ENCODE measurements at places on chromosomes 7 and 10.

DNA sequence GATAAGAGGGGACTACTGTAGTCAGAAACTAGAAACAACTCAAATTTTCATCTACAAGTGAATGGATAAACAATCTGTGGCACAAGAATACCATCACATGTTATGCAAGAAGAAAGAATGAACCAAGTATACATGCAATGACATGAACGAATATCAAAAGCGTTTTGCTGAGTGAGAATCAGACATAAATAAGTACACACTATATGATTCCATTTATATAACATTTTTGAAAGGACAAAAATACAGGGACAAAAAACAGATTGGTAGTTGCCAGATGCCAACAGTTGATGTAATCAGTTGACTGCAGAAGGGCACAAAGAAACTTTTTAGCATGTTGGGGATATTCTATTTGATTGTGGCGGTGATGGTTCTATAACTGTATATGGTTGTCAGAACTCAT, 33.6 kb downstream of the CTNNA3 start:
- no peak for DNase-seq

GRCh38 chr10:79435271-79436065, 10.0 kb downstream of the ZCCHC24 start:
- DNase-seq = no peak

DNA sequence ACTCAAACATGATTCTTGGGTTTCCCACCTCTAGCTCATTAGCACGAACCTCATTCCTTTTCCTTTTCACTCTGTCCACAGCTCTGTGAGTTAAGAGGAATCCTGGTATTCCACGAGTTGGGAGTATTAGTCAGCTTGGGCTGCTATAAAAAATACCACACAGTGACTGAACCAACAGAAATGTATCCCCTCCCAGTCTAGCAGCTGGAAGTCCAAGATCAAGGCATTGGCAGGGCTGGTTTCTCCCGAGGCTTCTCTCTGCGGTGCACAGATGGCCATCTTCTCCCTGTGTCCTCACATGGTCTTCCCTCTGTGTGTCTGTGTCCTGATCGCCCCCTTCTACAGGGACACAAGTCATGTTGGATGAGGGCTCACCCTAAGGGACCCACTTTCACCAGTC, 261.6 kb downstream of the TNS3 start:
- DNase-seq = no peak

DNA sequence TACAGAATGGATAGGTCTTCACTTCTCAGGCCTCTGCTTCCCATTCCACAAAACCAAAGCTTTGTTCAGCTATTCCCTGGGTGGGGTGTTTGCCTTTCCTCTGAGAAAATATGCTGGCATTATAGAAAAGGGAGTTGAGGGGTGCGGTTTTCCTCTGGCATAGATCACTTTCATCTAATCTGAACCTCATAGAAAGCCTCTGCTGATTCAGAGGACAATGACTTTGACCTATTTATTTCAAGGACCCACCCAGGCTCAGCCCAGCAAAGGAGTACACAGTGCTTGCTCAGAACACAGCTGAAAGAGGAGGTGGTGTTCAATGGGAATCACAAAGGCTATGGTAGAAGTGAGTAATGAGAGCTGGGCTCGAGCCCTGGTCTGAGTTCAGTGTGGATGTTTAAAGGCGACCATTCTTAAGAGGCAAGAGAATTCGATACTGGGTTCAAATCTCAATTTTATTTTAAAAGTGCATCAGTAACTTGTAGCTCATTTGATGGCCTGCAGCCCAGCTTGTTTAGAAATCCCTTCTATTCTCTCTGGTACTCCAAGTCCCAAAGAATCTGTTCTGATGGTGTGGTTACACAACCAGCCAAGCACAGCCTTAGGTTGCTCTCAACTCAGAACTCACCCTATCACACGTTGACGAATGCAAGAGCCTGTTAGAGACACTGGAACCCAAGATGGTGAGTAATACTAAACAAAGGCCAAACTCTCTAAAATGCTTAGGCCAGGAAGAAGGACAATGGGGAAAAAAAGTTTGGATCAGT, 1012.8 kb downstream of the LRMDA start:
- DNase-seq = peak; percentile 42

GRCh38 chr7:30937416-30937815, 25.8 kb downstream of the AQP1 start:
- no peak for DNase-seq

GRCh38 chr10:53255661-53256205, 483.1 kb upstream of the MBL2 start:
- no peak for DNase-seq

DNA sequence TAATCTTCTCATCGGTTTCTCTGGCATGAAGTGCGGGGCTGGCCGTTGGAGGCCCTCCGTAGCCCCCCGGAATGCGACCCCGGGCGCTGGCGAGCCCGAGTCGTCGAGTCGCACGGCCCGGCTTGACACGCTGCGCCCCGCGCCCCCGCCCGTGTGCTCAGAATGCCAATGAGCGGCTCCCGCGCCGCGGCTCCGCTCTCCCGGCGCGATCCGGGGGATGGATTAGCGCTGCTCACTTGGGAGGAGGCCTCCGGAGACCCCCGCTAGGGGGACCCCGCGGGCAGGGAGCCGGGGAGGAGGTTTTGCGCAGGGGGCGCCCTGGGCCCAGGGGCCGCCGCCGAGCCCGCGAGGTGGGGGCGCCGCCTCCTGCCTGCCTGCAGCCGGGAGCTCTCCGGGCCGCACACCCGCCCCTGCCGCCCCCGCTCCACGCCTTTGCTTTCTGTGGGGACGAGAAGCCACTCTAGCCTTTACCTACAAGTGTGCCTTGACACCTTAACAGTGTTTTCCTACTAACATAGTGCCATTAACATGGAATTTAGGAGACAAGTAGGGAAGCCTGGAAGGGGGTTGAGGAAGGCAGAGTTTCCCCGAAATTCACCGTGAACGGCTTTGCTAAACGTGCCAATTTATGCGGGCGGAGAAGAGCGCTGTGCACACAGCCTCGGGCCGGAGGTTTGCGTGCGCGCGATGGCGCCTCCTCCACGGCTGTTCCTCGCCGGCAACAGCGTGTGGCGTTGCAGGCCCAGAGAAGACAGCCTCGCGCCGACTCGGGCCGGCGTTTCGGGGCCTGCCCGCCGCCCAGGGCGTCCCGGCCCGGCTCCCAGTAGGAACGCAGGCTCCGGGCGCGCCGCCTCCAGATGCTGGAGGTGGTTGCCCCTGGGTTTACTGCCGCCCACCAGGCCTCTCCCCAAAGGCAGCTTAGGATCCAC, 7.1 kb downstream of the SHH start:
- DNase-seq = peak; percentile 23

DNA sequence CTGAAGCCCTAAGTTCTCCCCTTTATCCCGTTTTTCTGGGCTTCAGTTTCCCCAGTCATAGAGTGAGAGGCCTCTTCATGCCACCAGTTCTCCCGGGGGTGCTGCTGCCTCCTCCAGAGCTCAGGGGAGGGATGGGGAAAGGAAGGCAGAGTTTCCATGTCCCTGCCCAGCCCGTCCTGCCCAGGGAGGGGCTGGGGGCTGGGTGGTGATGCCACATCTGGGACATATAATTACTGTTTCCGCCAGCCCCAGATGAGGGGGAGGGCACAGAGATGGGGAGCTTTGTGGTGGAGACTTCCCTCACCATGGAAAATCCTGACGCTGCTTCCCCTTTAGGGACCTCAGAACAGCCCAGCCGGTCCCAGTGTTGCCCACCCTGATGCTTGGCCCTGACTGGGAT, 4.1 kb downstream of the AQP1 start:
- no peak for DNase-seq

GRCh38 chr10:125886914-125887512, 5.9 kb upstream of the DHX32 start:
- no peak for DNase-seq

GRCh38 chr10:1063232-1063865, 7.2 kb downstream of the WDR37 start:
- no peak for DNase-seq

GRCh38 chr10:79562135-79562756, 2.0 kb upstream of the SFTPA2 start:
- peak; percentile 35 for DNase-seq

DNA sequence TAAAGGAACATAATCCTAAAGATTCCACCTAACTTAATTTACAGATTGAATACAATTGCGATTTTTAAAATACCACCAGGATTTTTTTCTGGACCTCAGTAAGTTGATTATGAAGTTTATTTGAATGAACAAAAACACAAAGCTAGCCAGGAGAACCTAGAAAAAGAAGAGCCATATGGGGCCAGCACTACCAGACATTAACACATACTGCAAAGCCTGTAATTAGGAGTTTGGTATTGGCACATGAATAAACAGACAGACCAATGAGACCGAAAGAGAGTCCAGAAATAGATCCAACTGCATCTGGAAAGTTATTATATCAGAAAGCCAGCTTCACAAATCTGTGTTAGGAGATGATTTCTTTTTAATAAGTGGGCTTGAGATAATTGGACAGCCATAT, 105.5 kb upstream of the CHST15 start:
- DNase-seq = no peak

GRCh38 chr7:97439637-97440214, 292.2 kb upstream of the TAC1 start:
- DNase-seq = no peak

DNA sequence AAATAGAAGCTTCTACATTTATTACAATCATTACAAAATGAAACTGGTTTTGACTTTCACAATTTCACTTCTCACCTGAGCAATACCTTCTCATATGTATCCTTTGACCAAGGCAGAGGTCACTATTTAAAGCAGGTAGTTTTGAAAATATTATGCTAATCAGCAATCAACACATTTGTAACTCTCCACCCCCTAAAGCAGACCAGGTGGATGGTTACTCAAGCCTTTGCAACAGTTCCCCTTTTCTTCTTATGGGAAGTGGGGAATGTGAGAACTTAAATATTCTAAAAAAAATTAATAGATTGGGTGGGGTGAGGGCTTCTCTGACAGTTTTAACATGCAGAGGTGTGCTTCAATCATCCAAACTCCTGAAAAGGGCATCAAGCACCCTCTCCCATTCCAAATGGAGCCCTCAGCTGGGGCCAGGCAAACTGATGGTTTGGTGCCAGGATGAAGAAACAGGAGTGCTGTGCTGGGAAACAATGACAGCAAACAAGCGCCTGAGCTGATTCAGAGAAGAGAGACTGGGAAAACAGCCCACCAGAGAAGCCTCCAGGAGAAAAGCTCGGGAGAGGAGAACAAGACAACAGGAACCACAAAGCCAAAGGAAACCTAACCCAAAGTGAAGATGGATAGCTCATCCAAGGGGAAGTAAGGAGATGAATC, 17.1 kb downstream of the RAPGEF5 start:
- no peak for DNase-seq

GRCh38 chr10:49183596-49184542, 4.3 kb downstream of the TMEM273 start:
- no peak for DNase-seq

- no peak for DNase-seq
Observed at GRCh38 chr10:63646491-63646890, 125.3 kb downstream of the REEP3 start.

- DNase-seq = no peak
Observed at GRCh38 chr10:85152496-85152895, 824.1 kb downstream of the CCSER2 start.

GRCh38 chr10:27366769-27367168, 126.2 kb upstream of the ACBD5 start:
- no peak for DNase-seq

DNA sequence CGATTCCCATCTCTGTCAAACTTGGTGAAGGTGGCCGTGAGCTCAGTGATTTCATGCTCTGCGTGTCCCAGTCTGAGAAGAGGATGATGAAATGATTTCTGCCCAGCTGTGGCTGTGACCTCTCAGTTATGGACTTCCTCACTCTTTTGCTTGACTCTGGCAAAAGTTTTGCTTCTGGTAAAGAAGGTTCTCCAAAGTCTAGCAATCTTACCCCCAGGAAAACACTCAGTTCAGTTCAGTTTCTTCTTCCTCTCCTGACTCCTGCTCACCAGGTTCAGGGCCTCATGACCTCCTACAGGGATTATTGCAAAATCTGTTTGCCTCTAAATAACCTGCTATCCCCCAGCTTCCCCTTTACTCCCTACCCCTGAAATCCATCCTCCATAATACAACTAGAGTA, 4.9 kb upstream of the BLOC1S2 start:
- no peak for DNase-seq

DNA sequence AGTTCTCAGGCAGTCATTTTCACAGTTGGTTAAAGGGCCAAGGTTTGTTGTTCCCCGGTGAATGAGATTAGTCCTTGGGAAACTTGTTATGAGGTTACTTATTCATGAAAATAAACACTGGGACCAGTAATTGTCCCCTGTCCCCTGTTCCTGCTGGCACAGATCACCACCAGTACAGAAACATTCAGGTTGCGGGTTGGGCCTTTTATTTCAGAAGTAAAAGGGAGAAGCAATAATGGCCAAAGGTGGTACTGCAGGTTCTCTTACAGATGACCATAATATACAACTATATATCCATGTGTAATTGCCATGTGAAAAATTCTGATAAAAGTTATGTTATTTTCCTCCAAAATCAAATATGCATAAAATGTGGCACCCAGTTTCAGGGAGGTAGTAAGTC, 442.0 kb downstream of the SORCS1 start:
- no peak for DNase-seq

DNA sequence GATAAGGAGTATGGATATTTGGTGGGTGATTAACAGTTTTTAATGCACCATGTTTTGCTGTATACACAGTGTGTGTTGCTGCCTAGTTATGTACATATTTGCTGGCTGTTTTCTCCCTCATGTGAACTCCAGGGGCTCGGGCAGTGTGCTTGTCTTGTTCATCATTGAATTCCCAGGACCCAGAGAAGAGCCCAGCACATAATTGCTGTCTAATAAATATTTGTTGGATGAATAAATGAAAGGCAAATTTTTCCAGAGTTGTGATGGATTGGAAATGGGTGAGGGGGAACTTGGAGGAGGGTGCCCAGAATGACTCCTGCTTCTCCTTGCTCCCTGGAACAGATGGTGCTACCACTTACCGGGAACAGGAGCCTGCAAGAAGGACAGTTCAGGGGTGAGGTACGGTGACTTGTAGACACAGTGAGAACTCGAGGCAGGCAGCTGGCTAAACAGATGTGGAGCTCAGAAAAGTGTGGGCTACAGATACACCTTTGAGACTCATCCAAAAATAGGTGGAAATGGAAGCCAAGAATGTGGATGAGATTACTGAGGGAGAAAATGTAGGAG, 586.8 kb upstream of the MGMT start:
- no peak for DNase-seq

DNA sequence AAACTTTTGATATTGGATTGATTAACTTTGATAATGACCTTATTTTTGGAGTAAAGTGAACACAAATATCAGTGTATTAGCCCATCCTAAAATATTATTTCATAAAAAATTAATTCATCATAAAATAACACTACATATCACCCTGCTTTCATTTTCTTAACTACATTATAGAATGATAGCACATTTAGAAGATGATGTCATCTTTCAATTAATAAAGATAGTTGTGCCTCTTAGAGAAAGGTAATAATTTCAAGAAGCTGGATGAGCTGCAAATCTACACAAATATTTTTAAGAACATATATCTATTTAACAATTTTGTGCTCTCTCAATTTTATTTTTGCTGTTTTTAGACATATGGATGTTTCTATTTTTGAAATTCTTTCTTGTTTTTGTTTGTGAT, 126.1 kb downstream of the CNTNAP2 start:
- no peak for DNase-seq
